ENCODE measurements at places on chromosomes 1 and 21.

- peak; percentile 99 for DNase-seq
Measured at GRCh38 chr1:27111626-27112573, 43.0 kb downstream of the SLC9A1 start.

GRCh38 chr21:42389449-42389835, 6.4 kb downstream of the TMPRSS3 start:
- DNase-seq, result no peak

DNA sequence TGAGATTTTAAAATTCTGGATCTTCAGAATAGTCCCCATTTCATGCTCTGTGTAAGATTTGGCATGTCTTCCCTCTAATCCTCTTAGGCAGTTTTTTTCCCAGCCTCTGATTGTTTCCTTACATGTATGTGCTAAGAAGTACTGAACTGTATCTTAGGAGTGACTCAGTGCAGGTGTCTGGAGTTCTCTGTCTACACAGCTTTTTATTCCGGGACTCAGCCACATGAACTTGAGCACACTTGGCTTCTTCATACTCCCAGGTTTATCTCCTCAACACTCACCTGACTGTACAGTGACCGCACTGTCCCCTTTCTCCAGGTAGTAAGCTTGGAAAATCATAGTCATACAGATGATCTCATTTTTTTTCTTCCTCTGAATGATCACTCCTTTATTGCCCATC, 50.7 kb downstream of the SYT14 start:
- no peak for DNase-seq

GRCh38 chr21:28959367-28960099, 33.1 kb downstream of the LTN1 start:
- DNase-seq, result peak; percentile 21

- DNase-seq, result no peak
Measured at GRCh38 chr1:244304156-244304555, 147.6 kb downstream of the ADSS2 start.

DNA sequence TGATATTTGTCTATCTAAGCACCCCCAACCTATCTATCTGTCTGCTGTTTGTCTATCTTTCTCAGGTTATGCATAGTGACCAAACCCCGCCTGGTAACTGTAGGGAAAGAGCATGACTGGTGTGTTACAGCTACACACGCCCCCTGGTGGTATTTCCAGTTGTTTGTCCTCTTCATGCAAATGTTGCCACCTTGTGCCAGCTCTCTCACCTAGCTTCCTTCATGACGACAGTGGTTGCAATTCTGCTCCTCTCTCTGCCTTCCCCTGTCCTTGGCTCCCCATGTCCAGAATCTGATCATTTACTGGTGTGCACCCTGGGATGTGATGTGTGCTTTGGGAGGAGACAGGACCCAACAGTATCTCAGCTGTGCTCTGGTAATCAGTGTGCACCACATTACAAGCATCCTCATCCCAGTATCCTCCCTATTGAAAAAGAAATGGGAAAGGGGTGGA, 8.1 kb upstream of the INKA2 start:
- peak; percentile 69 for DNase-seq

DNA sequence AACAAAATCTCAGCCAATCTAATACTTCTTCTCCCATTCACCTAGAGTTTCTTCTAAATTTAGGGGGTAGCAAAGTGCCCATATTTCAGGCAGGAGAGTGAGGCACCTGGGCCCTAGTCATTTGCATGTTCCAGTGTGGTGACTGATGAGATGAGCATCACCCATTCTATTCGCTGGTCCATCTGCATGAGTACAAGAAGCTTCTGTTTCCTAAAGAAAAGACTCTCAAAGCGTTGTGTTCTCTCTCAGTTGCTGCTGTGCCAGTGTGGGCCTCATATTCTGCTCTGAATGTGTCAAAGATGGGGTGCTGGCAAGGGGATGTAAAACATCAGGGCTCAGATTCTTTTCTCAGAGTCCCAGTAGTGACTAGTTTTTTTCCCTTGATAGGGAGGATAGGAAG, 16.1 kb upstream of the DPYD start:
- DNase-seq, result no peak

GRCh38 chr1:50860702-50861101, 99.4 kb downstream of the FAF1 start:
- DNase-seq, result no peak

- no peak for DNase-seq
Measured at GRCh38 chr1:37159102-37159501, 124.8 kb upstream of the GRIK3 start.

GRCh38 chr1:221440658-221441057, 301.2 kb downstream of the DUSP10 start:
- DNase-seq, result no peak

DNA sequence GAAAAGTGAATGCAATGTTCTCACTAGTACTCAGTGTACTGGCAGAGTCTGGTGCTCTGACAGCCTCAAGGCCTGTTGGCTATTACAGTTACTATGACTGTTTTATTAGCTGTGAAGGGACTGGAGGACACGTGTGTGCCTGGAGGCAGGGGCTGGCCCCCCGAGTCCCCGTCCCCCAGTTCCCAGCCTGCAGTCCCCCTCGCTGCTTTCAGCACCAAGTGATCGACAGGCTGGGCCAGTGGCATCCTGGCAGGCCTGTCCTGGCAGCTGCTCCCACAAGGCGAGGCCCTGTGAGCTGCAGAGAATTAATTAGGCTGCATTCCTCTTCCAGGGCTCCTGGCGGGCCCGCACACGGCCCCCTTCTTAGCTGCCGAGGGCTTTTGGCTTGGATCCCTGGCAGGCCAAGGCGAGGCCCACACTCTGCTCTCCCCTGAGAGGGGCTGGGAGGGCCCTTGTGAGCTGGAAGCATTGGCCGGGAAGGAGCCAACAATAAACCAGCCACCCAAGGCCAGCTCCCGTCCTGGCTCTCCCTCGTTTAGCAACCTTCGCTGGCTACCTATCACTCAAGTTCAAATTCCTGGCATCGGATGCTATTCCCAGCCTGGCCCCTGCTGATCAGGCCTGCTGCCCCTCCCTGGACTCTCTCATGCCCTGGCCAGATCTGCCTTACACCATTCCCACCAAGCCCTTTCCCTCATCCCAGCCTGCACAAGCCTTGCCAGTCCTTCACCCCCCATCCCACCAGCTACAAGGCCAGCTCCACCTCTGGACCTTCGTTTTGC, 9.8 kb downstream of the EDN2 start:
- no peak for DNase-seq

DNA sequence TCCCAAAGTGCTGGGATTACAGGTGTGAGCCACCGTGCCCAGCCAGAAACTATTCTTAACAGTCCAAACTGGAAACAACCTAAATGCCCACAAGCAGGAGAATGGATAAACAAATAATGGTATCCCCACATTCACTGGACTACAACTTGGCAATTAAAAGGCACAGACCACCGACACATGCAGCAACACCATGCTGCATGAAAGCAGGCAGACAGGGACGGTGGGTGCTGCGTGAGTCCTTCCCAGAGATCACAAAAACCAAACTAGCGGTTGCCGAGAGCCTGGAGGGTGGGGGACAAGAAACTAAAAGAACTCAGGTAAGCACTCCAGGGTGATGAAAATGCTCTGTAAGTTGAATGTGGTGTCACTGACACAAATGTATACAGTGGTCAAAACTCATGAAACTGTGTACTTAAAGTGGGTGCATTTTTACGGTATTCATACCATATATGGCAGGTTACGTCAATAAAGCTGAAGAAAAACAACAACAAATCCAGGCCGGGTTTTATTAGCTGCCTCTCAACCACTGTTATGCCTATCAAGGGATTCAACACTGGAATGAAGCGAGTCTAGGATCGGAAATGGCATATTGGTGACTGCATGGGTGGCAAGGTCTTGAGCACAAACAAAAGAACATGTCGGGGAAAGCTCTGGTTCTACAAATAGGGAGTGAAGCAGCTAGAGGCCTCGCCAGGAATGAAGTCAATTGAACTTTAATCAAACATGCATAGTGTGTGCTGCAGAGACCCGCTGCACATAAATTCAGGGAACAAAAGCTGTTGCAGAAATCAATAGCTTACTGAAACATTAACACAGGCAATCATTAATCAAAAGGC, 52.4 kb downstream of the SLC45A1 start:
- no peak for DNase-seq

DNA sequence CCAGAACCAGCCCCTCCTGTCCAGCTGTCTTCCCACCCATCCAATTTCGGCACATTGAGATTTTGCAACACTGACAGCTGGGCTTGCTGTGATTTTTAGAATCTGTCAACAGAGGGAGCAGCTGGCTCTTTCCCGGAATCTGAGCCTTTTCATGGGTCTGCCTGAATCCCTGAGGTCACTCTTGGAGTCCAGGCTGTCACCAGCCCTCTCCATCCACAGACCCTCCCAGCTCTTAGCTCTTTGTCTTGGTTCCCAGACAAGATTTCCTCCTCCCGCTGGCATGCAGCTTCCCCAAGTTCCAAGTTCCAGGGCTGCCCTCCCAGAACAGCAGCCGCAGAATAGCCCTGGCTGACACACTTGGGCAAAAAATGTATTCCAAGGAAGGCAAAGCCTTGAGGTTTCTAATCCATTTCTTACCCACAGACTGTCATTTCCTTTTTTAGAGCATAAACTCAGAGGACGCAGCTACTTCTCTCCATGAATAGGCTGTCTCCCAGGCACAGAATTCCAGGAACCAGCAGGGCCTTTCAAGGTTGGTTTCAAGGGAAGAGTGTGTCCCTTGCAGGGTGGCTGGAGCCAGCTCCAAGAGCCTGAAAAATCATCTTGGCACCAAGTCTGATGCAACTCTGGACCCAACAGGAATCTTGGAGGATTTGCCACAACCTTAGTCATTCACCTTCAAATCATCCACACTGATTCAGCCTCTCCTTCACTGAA, 7.1 kb upstream of the TMEM61 start:
- DNase-seq, result no peak

- no peak for DNase-seq
Measured at GRCh38 chr1:47841356-47841755, 155.8 kb downstream of the TRABD2B start.

GRCh38 chr1:235563513-235564061, 59.3 kb upstream of the B3GALNT2 start:
- no peak for DNase-seq

DNA sequence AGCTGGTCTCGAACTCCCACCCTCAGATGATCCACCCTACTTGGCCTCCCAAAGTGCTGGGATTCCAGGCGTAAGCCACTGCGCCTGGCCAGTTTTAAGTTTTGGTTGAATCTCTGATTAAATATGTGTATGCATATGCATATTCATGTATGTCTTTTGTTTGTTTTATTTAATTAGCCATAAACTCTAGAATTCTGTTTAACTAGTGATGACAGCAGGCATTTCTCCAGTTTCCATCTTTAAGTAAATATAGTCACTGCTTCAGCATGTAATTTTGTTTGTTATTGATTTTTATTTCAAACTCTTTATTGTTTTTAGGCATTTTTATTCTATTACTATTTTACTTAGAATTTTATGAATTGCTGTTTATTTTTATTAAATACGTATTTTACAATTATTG, 58.0 kb downstream of the NUF2 start:
- no peak for DNase-seq

GRCh38 chr21:33608559-33608958, 20.1 kb upstream of the DONSON start:
- DNase-seq, result no peak

DNA sequence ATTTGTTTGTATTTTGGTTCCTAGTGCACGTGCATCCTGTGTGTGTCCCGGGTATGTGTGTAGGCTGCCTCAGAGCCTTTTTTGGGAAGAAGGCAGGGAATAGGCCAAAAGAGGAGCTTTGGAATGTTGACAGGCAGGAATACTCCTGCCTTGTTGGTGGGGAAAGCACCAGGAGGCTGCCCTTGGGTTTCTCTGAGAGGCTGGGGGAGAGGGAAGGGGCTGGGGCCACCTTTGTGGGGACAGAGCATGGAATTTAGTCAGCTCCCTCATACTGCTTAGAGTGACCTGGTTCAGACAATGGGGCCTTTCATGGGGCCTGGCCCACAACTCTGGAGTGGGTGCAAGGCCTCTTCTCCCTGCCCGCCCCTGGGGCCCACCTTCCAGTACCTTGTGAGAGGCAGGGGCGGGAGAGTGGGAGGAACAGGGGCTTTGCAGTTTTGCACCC, 31.3 kb downstream of the ACOT11 start:
- no peak for DNase-seq

GRCh38 chr1:28792644-28793121, 19.3 kb upstream of the OPRD1 start:
- no peak for DNase-seq

GRCh38 chr21:33029385-33029921, 3.7 kb downstream of the OLIG2 start:
- DNase-seq, result no peak

- no peak for DNase-seq
Measured at GRCh38 chr1:219795363-219795917, 132.9 kb downstream of the SLC30A10 start.

- DNase-seq, result no peak
Measured at GRCh38 chr1:23793018-23793781, 2.3 kb downstream of the LYPLA2 start.

- no peak for DNase-seq
Measured at GRCh38 chr1:109280862-109281261, 2.1 kb downstream of the PSRC1 start.

DNA sequence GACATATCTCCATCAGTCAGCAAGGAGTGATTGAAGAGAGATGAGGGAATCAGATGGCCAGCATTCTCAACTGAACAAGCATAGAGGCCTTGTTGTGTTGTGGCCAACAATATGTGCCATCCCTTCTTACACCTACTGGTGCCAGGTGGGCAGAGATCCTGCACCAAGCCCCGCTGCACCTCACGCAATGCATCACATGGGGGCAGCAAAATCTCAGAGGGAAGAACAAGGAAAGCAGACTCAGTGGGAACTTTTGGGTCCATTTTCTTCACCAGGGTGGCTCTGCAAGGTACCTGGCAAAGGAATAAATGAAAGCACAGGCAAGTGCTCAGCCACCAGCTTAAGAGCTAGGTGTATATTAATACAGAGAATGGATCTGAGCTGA, 33.2 kb downstream of the HSD3B2 start:
- DNase-seq, result no peak

DNA sequence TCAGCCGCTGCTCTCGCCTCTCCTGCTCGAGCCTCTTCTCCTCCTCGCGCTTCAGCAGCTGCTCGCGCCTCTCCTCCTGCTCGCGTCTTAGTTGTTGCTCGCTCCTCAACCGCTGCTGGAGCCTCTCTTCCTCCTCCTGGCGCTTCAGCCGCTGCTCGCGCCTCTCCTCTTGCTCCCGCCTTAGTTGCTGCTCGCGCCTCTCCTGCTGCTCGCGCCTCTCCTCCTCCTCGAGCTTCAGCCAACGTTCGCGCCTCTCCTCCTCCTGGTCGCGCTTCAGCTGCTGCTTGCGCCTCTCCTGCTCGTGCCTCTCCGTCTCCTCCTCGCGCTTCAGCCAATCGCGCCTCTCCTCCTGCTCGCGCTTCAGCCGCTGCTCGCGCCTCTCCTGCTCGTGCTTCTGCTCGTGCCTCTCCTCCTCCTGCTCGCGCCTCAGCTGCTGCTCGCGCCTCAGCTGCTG, 3.7 kb downstream of the TCHH start:
- no peak for DNase-seq

- no peak for DNase-seq
Measured at GRCh38 chr1:1215080-1215676, 1.2 kb upstream of the TNFRSF4 start.

- no peak for DNase-seq
Measured at GRCh38 chr1:24975391-24975790, 45.3 kb upstream of the RUNX3 start.

GRCh38 chr1:229027622-229028182, 243.2 kb upstream of the RAB4A start:
- DNase-seq, result no peak
